ENCODE measurements at places on chromosomes 7 and 10.

- DNase-seq, result no peak
- peaks cover 3% of the 10 kb centered on the region for H3K36me3 ChIP-seq
- peak overlapping the region; percentile 77 for H3K4me3 ChIP-seq
- no peaks in the 10 kb centered on the region for H3K27me3 ChIP-seq
- H3K27ac ChIP-seq, result peak overlapping the region; percentile 97
Observed at GRCh38 chr7:108568801-108569380, 615 bp downstream of the THAP5 start.

- no peaks in the 10 kb centered on the region for H3K36me3 ChIP-seq
- peaks cover 12% of the 10 kb centered on the region for H3K27me3 ChIP-seq
- peaks cover 12% of the 10 kb centered on the region for H3K4me1 ChIP-seq
- H3K27ac ChIP-seq, result no peak overlapping the region
Observed at GRCh38 chr10:80144696-80145131, 12.2 kb downstream of the PLAC9 start.

GRCh38 chr10:79127151-79127961 is 58.6 kb downstream of the ZMIZ1 start:
- no peaks in the 10 kb centered on the region for H3K27me3 ChIP-seq
- H3K4me3 ChIP-seq, result no peak overlapping the region
- H3K4me1 ChIP-seq, result peaks cover 61% of the 10 kb centered on the region

DNA sequence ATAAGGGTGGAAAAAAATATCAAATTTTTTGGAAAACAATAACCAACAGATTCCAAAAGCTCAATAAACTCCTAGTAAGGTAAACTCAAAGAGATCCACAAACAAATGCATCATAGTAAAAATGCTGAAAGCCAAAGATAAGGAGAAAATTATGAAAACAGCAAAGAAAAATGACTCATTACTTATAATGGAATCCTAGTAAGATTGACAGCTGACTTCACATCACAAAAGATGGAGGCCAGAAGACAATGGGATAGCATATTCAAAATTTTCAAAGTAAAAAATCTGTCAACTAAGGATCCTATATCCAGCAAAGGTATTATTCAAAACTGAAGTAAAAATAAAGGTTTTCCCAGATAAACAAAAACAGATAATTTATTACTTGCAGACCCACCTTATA is 183.4 kb upstream of the VIPR2 start:
- DNase-seq, result no peak
- H3K27me3 ChIP-seq, result no peaks in the 10 kb centered on the region
- H3K27ac ChIP-seq, result no peak overlapping the region

GRCh38 chr10:82162549-82163195 is 287.7 kb downstream of the NRG3 start:
- no peaks in the 10 kb centered on the region for H3K36me3 ChIP-seq
- no peaks in the 10 kb centered on the region for H3K27me3 ChIP-seq
- no peaks in the 10 kb centered on the region for H3K4me1 ChIP-seq
- H3K27ac ChIP-seq, result no peak overlapping the region
